ENCODE measurements at places on chromosomes 5 and 9. TPM values are rescaled to one million over a fixed set of nuclear protein-coding genes. Genes with fewer than 3 reads are reported as not detected.

DNA sequence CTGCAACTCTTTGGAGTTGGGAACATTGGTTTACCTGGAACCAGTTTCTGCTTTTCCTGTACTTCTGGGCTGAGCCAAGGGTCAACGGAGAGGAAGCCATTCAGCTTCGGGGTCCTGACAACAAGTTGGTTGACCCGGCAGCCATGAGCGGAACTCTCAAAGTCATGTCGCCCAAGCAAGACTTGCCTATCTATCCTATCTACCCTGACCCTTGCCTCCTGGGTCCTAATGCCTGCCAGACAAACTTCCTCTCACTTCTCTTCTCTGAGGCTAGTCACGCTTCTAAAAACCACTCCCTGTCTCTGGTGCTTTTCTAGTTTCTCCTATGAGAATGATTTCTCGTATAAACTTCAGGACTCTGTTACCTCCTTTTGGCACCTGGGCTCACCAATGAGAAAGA is 44.7 kb upstream of the CRHBP start:
- peak; percentile 10 for DNase-seq

GRCh38 chr9:87740209-87740608 is 14.3 kb downstream of the CTSL start:
- DNase-seq: no peak

The GPR21 gene
- 0.90 TPM for total RNA-seq

The TAF1L gene
- total RNA-seq: 0.04 TPM

GRCh38 chr5:64147849-64148441 is 17.7 kb upstream of the RNF180 start:
- DNase-seq: peak; percentile 73

The ENG gene
- 1.4 TPM for total RNA-seq

DNA sequence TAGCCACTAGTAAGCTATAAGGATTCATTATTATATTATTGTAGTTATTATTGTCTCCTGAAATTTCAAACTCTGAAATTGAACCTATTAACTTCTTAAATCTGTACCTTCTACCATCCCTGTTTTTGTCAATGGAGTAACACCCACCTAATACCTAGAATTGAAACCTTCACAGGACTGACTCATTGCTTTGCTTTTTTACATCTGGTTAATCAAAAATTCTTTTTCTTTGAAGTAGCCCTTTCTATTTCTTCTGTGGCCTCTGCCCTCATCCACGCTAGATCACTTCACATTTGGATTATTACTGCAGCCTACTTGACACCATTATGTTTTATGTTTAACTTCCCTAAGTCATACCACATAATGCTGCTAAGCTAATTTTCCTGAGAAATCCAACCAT is 35.6 kb downstream of the RBM27 start:
- no peak for DNase-seq

The AGXT2 gene
- total RNA-seq: not detected

The LIX1 gene
- not detected for total RNA-seq

DNA sequence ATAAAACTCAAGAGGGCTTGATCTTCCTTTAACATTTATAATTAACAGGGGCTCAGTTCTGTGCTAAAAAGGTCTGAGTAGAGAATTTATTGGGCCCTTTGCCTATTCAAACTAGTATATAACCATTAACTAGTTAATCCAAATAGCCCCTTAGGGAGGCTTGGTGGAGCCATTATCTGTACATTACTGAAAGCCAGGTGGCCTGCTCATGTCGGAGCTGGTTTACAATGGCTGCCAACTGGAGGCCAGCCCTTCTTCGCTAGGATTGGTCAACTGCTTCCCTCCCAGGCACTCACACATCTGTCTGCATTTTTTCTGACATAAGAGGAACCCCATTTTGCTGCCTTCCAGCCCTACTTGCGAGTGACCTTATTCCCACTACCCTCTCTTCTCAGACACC is 30.4 kb upstream of the NDFIP1 start:
- no peak for DNase-seq

GRCh38 chr5:177997846-177998245 is 1.8 kb upstream of the PROP1 start:
- DNase-seq: no peak

GRCh38 chr5:165574100-165574499 is 2068.7 kb downstream of the MAT2B start:
- DNase-seq: no peak

DNA sequence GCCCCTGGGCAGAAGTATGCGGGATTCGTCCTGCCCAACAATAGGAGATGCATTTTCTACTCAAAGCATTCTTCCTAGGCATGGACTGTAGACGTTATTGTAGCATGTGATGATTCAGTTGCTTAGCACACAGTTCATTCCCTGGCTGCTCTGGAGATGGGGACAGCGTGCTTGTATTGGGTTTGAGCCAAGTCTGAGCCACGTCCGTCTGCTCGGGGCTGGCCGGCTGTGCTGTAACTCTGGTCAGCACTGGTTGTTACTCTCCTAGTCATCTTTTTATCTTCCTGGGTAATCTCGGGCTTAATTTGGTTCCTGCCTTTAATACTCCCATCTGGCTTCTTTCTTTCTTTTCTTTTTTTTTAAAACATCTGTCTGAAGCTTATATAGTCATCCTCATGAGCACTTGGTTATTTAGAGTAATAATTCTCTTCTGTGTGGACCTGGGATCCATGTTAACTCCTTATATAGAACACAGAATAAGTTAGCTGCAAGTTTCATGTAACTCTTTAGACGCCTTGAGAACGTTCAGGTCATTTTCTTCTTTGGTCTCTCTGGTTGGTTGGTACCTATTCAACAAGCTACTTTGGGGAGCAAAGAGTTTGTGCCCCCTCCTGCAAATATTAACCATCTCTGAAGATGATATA is 118.8 kb upstream of the RPS23 start:
- no peak for DNase-seq

The CDH6 gene
- total RNA-seq: 0.23 TPM
